ENCODE measurements at places on chromosomes 5 and 9.

- no peak for DNase-seq
Observed at GRCh38 chr5:36125868-36126267, 25.8 kb downstream of the LMBRD2 start.

GRCh38 chr9:79742110-79742721 lies 170.5 kb downstream of the TLE4 start:
- DNase-seq, result no peak

GRCh38 chr5:463301-463700 lies 20.3 kb downstream of the EXOC3 start:
- no peak for DNase-seq

GRCh38 chr9:128317629-128318028 lies 4.6 kb downstream of the TRUB2 start:
- DNase-seq, result no peak

DNA sequence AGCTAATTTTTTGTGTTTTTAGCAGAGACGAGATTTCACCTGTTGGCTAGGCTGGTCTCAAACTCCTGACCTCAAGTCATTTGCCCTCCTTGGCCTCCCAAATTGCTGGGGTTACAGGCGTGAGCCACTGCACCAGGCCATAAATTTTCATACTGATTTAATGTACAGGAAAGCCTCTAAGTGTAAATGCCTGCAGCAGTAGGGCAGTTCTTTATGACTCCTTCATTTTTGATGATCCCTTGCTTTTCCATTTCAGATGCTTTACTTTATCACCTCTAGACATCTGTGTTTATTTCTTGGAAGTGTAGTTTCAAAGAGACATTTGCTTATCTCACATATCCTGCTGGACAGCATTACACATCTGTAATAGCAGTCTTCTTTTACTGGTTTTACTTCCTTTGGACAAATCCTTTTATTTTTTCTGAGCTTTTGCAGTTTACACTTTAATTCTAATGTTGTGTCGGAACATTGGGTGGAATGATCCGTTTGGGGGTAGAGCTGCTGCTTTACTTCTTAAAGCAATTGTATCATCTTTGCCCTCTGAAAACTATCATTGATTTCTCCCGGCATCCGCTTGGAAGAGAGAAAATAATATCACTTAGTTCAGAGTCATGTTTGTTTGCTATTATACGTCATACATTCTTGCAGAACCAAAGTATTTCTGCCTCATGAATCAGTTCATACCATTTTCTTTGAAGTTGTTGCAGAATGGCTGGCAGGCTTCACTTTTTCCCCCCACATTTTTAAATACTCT lies 36.0 kb downstream of the SCGB3A1 start:
- no peak for DNase-seq

DNA sequence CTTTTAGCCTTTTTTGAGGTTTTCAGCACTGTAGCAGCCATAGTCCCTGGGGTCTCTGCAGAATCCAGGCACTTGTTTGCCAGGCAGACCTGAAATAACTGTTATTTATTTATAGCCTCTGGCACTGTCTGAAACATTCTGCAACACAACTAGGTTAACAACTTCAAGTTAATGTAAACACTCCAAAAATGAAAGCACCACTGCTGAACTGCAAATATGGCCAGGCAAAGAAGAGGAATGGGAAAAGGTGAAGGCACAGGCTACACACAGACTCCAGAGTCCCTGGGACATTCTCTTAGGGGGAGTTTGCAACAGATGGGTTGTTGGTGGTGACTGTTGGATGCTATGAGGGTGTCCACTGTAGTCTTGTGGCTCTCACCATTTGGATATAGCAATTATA lies 369.0 kb downstream of the MAT2B start:
- no peak for DNase-seq

DNA sequence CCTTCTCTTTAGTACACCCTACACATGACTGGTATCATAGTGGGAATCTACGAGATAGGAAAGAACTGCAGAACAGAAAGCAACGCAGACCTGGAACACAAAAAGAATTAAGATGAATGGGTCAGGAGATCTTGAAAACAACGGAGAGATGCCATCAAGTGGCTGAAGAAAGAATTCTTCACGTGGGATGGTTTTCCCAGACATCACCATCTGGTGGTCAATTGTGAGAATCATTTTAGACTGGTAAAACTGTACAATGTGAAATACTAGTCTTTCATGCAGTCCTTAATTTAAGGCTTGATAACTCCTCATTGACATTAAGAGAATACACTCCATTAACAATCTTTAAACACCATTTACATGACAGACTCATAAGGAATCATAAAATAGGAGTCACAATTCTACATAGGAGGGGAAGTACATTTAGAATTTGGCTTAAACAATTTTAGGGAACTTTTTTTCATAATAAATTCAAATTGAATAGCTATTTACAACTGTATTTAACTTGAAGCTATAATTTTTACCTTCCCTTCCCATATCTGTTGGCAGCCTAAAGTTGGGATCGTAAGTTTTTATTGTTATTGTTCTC lies 128.4 kb upstream of the TRPM3 start:
- peak; percentile 76 for DNase-seq

GRCh38 chr9:3525096-3525835 lies 535 bp downstream of the RFX3 start:
- no peak for DNase-seq

DNA sequence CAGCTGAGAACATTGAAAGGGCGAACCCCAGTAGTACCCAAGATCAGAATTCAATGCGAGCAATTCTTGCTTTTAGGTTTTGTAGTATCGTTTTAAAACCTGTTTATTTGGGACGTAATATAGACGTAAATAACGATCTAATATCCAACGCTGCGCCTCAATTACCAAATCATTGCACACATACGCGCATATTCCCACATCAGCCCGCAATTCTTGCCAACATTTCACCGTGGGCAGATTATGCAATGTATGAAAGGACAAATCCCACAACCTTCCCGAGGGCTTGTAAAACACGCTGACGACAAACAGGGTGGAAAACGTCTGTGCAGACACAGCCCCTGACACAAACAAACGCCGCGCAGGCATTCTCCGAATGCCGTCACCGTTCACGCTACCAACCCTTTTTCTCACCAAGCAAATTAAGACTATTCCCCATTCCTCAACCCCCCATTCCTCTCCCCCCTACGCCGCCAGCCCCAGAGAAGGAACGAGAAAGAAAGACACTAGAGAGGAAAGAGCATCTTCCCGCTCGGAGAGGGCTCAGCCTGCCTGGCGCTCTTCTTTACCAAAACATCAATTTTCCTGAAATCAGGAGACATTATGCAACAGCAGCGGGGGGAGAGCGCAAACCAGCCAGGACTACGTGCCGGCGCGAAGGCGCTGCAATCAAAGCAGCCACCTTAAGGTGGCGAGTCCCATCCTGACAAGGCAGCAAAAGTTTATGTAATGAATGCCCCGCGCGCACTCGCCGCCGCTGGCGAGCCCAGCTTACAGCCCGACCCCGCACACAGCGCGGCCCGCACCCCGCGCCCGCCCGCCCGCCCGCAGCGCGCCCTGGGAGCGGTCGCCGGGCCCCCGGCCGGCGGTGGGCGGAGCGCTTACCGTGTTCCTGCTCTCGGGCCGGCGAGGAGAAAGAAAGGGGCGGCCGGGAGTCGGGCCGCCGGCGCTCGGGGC lies 597 bp downstream of the NFIL3 start:
- peak; percentile 87 for DNase-seq

GRCh38 chr5:51471630-51472029 lies 88.4 kb downstream of the ISL1 start:
- no peak for DNase-seq

- no peak for DNase-seq
Observed at GRCh38 chr9:89797937-89798455, 193.2 kb downstream of the GADD45G start.

- no peak for DNase-seq
Observed at GRCh38 chr5:161138751-161139455, 286.9 kb upstream of the ATP10B start.

GRCh38 chr5:55966284-55966683 lies 28.5 kb downstream of the IL6ST start:
- DNase-seq, result no peak

- no peak for DNase-seq
Observed at GRCh38 chr9:35367451-35367850, 122.5 kb upstream of the RUSC2 start.

- DNase-seq, result no peak
Observed at GRCh38 chr5:159181152-159181551, 28.2 kb downstream of the RNF145 start.

GRCh38 chr9:37385286-37385685 lies 37.2 kb upstream of the GRHPR start:
- no peak for DNase-seq

DNA sequence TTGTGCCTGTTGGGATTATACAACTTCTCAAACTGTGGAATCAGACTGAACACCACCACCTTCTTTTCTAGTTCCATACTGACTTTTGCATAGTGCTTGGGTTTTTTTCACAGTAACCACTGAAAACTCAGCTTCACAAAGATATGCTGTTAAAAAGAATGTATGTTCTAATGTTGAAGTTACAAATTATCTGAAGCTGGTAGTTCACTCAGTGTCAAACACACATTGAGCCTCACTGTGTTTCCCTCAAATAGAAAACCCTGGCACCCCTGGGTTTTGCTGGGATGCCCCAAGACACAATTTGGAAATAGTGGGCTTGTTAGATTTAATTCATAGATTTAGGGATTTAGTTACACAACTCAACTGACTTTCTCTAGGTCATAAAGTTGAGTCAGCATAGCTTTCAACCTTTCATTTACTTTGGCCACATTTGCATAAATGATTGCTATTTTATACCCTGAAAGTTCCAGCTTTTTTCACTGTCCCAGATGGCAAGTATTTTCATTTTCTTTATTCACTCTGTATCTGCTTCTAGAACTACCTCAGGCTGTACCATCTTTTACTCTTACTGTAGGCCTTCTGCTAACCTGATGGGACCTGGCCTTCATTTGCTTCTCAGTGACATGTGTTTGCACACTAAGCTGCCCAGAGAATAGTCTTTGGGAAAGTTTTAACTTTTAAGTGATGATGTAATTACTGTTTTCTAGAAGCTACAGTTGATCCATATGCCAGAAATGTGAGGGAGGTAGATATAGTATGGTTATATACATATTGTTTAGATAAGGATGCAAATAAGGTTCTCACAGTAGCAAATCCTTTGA lies 115.1 kb downstream of the CDC42SE2 start:
- no peak for DNase-seq

- no peak for DNase-seq
Observed at GRCh38 chr5:39353717-39354399, 10.4 kb downstream of the C9 start.

- DNase-seq, result no peak
Observed at GRCh38 chr9:109815366-109815947, 35.5 kb downstream of the PALM2AKAP2 start.

DNA sequence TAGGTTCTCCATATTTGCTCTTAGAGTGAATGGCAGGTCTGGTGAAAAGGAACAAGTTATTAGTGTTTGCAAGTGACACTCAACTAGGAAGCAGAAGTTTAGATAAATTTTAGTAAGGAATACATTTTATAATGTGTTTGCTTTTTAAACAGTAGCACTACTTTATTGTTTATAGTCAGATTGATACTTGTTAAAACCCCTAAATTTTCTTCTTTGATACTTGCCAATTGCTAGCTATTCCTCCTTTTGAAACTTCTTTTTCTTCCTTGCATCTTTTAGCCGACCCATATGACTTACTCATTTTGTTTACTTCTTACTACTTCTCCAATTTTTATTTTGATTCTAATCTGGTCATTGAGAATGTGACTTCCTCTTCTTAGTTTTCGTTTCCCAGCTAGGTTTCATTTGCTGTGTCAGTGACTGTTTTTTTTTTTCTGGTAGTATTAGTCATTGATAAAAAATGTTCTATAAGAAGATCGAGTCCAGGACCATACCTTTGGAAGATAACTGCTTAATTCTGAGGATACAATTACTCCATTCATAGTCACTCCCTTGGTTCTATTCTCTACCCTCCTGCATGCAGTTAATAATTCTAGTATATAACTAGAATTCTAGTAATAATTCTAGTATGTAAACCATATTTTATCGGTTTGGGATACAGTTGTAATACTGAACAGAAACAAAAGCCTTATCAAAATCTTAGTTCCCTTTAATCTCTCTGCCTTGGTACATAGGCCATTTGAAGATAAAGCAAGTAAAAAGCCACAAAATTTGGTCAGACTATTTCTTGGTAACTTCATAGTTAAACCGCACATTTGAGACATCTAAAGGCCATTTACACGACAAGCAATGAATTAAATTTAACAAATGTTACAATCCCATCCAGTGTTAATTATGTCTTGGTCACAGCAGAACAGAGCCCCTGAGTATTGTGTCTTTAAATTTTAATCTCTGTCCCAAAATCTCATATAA lies 2.8 kb upstream of the RICTOR start:
- DNase-seq, result no peak

DNA sequence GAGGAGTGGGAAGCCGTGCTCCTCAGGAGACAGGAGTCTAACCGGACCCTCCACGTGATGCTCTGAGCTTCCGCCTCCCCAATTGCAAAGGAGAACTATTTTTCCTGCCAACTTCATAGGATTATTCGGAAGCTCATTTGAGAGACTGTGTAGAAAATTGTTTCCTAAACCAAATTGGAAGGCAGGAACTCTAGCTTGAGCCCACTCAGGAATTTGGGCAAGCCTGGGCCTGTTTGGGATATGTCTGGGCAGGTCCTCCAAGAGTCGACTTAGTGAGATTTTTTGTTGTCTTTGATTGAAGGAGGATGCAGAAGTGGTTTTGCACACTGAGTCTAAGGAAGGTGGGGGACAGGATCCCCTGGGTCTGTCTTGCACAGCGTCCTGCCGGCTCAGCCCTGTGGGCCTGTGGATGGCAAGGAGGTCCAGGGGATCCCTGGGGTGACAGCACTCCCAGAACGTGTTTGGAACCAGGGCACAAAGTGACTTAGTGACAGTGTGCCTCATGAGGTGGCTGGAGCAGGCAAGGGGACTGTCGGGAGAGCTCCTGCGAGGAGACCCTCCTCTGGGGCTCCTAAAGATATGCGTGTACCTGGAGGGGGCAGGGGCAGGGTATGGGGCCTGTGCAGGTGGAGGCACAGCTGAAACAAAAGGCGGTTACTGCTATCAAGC lies 283.3 kb downstream of the NSG2 start:
- no peak for DNase-seq

GRCh38 chr5:115751176-115751575 lies 65.3 kb downstream of the CDO1 start:
- DNase-seq, result no peak

GRCh38 chr5:124089578-124089977 lies 577.6 kb downstream of the CSNK1G3 start:
- DNase-seq, result no peak

GRCh38 chr9:129362287-129363000 lies 184.4 kb upstream of the IER5L start:
- DNase-seq, result no peak

DNA sequence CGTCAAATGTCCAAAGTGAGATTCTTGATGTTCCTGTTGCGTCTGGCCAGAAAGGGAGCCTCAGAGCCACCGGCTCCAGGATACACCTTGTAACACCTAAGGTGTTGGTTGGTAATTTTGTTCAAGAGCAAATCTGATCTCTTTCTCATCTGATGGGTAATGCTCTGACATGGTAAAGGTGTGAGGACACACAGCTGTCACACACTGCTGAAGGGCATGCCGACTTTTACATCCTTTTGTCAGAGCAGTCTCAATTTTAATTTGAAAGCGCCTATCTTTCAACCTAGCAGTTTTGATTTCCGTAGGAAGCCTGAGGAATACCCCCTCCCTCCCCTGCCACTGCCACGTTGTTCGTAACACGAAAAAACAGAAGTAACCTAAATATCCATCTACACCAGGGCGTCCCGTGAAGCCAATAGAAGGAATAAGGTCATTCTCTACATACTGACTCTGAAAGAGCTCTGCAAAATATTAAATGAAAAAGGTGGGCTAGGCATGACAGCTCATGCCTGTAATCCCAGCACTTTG lies 57.4 kb downstream of the TSTD2 start:
- DNase-seq, result no peak
